ENCODE measurements at places on chromosomes 12 and 14.

DNA sequence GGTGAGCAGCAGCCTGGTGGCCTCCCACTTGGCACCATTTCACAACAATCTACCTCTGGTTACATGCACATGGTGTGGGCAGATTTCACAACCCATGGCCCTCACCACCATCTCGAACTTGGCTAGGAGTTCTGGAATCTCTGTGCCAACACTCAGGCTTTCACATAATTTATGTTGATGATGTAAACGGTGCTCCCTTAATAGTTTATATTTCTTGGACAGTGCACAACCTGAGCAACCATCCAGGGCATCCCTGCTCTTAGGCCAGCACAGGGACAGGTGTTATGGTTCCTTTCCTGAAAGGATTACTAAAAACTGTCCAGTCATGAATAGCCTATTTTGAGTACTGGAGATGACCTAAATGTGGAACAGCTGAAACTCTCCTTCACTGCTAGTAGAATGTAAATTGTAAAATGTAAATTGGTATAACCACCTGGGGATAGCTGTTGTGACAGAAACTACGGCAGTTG is 28.6 kb downstream of the ABCB9 start:
- DNase-seq = no peak

DNA sequence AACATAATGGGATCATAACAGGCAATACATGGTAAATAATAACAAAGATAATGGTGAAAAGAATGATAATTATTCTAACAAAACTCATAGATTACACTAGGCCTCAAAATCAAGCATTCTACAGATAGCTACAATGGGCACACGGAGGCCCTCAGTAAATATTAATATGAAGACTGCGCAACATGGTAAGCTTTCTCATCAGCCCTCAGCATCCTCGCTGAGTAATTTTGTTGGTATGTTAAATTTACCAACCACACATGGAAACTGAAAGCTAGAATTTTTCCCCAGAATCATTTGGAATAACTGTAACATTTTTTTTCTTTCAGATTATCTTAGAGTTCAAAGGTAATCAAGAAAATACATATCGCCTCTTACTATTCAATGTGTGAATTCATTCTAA is 74.2 kb upstream of the PYGL start:
- DNase-seq = no peak

DNA sequence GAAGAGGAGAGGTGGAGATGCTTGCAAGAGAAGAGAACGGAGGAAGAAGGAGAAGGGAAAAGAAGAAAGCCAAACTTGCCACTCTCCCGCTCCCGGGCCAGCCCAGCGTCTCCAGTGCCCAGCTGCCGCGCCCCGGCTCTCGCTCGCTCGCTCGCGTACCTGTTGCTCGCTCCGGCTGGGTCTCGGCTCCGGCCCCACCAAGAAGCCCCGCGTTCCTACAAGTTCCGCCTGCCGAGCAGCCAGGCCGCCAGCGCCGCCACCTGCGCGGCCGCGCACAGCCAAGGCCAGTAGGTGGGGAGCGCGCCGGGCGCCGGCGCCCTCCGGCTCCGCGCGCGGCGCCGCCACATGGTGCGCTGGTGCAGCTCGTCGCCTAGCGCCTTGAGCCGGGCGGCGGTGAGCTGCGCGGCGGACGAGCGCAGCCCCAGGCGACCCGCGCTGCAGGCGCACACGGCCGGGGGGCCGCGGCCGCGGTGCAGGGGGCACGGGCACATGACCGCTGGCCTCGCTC is 370 bp downstream of the HRK start:
- no peak for DNase-seq

DNA sequence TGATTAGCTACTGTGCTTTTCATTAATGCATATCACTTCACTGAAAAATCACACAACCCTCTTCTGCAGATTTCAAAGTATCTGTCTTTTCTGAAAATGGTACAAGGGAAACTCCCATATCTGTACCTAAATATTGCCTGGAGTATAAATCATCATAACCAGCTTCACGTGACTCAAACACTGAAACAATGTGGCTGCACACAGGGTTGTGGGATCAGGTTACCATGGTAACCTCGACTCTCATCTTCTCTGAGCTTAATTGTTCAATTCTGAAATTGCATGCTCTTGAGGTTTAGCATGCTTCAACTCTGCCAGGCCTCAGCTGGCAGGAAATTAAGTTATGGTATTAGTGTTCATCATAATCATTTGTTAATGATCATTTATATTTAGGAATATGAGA is 77.5 kb upstream of the CPSF6 start:
- no peak for DNase-seq

DNA sequence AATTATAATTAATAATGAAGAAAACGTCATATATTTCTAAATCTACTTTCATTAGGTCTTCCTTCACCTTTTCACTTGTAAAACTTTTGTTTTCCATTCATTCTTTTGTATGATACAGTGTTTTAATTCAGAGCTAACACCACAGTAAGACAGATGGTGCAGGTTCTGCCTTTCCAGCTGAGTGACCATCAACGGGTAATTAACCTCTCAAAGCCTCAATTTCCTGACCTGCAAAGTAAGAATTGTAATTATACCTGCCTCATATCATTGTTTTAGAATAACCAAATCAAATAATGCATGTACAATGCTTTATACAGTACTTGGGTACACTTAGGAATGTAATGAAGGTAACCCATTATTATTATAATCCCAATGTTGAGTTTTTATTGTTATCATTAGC is 157.6 kb downstream of the FOXA1 start:
- no peak for DNase-seq

- DNase-seq = no peak
Measured at GRCh38 chr14:93879362-93879983, 47.7 kb upstream of the FAM181A start.

GRCh38 chr12:67147030-67147429 is 122.1 kb upstream of the CAND1 start:
- no peak for DNase-seq

Measured in AG09319 (cell line).